Motor neuron (in vitro differentiated cells): ENCODE measurements at places on chromosomes 3 and 15. TPM values are rescaled to one million over a fixed set of nuclear protein-coding genes. Genes with fewer than 3 reads are reported as not detected.

DNA sequence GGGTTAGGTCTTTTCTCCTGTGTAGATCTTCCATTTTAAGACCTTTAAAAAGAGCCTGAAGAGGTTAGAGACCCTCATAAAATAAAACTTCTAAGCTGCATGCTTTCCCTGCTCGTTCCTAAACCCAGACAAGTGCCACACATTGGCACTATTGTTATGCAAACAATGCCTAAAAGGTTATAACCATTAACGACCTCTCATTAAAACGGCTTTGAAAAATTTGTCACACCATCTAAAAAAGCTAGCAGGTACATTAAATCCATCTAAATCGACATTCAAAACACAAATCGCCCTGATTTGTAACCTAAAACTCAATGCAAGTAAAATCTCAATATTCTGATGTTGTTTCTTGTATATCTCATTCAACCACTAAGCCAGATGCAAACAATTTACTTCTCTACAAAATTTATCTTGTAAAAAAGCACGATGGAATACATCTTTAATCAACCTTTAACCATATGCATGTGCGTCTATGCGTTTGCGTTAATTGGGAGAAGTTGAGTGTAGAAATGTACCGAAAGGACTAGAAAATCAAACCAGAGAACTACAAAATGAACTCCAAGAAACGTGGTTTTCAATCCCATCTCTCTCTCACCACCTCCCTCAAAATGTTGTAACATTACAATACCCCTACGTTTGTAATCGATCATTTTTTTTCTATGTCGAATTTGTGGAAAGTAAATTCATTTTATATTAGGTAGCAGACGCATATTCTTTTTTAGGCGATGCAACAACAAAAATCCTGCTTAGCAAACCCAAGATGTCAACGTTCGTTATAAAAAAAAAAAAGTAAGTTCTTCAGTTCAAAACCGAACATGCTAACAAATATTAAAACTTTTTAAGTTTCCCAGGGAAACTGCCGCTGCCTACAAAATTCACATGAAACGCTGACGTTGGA, 1.2 kb downstream of the ALDH1A2 start:
- no peak for ATAC-seq

The CCR4 gene
- total RNA-seq: 0.14 TPM in 1 of 2 replicates, not detected in the other

DNA sequence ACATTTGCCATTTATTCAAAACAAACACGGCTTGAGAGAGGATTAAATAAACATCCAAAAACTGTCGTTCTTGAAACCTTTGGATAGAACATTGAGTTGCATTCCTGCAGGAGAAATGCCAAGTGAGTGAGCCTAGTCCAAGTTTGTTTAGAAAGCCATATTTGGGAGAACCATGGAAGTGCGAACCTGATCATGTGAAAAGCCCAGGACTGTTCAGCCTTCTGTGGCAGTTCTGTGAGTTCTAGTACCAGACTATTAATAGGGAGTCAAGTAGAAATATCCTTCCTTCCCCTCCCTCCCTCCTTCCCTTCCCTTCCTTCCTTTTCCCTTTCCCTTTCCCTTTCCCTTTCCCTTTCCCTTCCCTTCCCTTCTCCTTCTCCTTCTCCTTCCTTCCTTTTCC, 470.4 kb downstream of the LPP start:
- no peak for ATAC-seq

DNA sequence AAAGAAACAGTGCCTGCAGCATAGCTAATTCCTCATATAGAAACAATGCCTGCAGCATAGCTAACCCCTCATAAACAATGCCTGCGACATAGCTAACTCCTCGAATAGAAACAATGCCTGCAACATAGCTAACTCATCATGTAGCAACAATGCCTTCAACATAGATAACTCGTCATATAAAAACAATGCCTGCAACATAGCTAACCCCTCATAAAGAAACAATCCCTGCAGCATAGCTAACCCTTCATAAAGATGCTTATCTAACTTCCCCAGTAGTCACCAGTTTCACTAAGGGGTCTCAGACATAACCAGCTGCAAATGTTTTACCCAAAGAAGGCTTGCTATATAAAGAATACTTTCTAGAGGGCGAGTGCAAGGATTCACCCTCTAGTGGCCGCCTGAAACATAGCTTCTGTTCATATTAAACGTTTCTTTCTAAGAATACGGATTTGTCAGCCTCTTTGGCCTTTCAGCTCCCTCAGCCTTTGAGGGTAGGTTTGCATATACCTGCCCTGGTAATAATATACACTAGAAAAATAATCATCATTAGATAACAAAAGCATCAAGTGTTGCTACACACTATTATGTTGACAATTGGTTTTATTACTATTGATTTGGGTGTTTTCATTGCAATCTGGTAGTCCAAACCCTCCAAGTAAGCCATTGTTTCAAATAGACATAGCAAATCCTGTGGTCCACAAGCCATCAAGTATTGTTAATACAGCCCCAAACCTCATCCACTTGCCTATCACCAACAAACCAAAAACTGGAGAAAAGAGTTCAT, 44.4 kb upstream of the FAN1 start:
- ATAC-seq: peak; percentile 50

The BUB1B gene
- total RNA-seq: 32.3 and 39.0 TPM in 2 replicates

DNA sequence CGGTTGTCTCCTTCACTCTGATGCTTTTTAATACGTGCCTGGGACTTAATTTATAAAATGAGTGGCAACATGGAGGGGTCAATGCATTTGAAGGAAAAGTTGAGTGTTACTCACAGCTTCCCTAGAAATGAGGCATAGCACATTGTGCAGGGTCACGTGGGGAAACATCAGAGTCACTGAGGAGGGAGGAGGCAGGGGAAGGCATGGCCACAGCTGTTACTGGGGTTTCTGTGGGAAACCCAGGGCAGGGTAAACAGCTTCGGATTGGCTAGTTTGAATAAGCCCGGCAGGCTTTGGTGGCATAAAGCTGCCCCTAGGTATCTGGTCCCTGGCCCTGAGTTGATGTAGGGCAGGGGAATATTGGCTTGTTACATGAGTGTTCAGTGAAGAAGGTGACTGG, 98.9 kb upstream of the ST8SIA2 start:
- peak; percentile 56 for ATAC-seq

GRCh38 chr15:69810431-69811354, 287.0 kb downstream of the TLE3 start:
- peak; percentile 80 for ATAC-seq

DNA sequence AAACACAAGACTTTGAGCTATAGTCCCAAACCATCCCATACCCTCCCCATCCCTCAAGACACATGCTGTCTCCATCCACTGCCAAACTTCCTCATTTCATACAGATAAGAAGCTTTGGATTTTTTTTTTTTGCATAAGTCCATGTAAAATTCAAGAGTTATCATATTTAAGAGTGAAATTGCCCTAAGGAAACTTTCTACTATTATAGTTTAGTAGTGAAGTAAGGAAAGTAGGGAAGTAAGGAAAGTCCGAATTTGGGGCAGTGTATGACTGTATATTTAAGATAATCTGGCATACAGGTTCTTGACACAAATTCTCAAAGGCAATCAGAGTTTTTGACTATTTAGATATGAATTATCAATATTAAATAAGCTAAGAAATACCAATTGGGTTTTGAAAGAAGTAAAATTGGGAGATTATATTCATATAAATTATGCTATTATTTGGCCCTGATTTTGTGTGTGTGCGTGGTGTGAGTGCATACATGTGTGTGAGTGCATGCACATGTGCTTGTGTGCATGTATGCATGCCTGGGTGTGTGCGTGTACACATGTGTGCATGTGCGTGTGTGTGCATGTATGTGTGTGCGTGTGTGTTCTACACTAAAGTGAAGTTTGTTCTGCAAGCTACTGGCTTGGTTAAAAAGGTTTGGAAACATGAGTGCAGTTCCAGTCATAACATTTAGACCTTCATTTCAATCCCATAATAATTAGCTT, 83.6 kb upstream of the MBNL1 start:
- ATAC-seq: no peak

- no peak for ATAC-seq
Observed at GRCh38 chr3:15861163-15861562, 63.4 kb upstream of the ANKRD28 start.

GRCh38 chr3:181213347-181213746, 223.8 kb upstream of the DNAJC19 start:
- no peak for ATAC-seq

- ATAC-seq: no peak
Observed at GRCh38 chr3:62453448-62453847, 80.1 kb upstream of the FEZF2 start.

GRCh38 chr3:9898467-9899241, 4.0 kb upstream of the IL17RE start:
- ATAC-seq: no peak

The GP9 gene
- not detected in 2 replicates for total RNA-seq

The CLDN18 gene
- 0.47 and 0.63 TPM in 2 replicates for total RNA-seq

DNA sequence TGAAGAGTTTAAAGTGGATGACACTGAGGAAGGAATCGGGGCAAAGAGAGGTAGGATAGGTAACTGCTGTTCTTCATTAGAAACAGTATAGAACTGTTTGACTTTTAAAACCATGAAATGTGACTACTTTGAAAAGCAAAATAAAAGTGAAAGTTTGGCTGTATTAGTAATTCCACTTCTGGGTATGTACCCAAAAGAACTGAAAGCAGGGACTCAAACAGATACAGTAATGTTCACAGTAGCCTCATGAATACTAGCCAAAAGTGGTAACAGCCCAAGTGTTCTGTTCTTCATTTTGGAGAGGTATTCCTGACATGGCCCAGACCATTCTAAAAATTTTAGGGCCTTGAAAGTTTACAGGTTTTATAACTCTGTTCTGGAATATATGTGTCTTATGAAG, 1055.4 kb downstream of the TBL1XR1 start:
- no peak for ATAC-seq

The TMEM212 gene
- total RNA-seq: not detected in 2 replicates

GRCh38 chr3:17307482-17307881, 422.7 kb downstream of the PLCL2 start:
- no peak for ATAC-seq

The HES1 gene
- total RNA-seq: 13.6 and 14.7 TPM in 2 replicates
